Hematopoietic multipotent progenitor cell treated with erythropoietin and hydrocortisone succinate and interleukin-3 and kit ligand, for 8 days (in vitro differentiated cells): ENCODE measurements at places on chromosomes 3 and 15.
A peak's percentile ranks its signal among the peaks of the same experiment; 100 is the strongest.

DNA sequence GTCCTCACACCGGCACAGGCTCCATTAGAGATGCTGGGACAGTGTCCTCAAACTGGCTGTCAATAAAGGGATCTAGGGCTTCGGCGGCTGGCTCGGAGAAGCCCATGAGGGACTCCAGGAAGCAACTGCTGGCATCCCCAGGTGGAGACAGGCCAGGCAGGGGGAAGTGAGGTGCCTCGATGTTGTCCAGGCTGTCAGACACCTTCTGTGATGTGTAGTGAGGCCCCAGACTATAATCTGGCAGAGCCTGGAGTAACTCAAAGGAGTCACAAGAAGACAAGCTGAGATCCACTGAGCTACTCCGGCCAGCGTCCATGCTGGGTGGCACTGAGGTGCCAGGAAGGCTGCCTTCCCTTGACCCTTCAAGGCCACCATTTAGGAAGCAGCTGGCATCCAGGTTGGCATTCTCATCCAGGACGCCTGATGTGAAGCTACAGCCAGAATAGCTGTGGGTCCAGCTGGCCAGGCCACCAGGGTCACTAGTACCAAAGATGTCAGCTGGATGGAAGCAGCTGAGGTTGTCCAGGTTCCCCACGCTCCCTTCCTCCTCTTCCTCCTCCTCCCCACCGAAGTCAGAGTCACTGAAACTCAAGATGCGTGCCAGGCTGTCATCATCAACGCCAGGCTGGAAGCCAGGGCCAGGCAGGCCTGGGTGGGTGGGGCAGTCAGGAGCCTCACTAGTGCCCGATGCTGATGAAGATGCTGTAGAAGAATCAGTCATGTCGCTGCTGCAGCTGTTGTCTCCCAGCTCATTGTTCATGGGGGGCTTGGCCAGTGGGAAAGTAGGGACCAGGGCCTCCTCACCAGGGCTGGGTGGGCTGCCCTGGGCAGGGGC is 10.1 kb downstream of the CSRNP1 start:
- DNase-seq: no peak

DNA sequence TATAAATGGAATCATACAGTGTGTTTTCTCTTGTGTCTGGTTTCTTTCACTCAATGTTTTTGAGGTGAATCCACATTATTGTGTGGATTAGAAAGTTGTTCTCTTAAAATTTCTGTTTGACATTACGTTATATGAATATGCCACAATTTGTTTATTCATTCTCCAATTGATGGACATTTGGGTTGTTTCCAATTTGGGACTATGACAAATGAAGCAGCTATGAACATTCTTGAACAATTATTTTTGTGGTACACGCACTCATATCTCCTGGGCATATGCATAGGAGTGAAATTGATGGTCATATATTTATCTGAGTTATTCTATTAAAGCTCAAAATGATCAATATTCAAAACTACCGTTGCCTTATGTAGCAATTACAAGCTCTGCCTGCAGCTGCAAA is 5.3 kb upstream of the THRB start:
- DNase-seq: no peak

GRCh38 chr15:92780843-92781242 is 119.3 kb upstream of the CHD2 start:
- DNase-seq: no peak

GRCh38 chr3:30123755-30124154 is 482.6 kb upstream of the TGFBR2 start:
- DNase-seq: no peak

- DNase-seq: no peak
Observed at GRCh38 chr3:43365601-43366305, 79.4 kb downstream of the SNRK start.

- peak; percentile 97 for DNase-seq
Observed at GRCh38 chr15:90931828-90932659, at the start of gene HDDC3. Gene HDDC3, minus strand, starts transcription at chr15:90932549. Its CDS starts 9 bp downstream, at chr15:90932540.

GRCh38 chr3:124360563-124360962 is 368.6 kb upstream of the ROPN1 start:
- DNase-seq: no peak

DNA sequence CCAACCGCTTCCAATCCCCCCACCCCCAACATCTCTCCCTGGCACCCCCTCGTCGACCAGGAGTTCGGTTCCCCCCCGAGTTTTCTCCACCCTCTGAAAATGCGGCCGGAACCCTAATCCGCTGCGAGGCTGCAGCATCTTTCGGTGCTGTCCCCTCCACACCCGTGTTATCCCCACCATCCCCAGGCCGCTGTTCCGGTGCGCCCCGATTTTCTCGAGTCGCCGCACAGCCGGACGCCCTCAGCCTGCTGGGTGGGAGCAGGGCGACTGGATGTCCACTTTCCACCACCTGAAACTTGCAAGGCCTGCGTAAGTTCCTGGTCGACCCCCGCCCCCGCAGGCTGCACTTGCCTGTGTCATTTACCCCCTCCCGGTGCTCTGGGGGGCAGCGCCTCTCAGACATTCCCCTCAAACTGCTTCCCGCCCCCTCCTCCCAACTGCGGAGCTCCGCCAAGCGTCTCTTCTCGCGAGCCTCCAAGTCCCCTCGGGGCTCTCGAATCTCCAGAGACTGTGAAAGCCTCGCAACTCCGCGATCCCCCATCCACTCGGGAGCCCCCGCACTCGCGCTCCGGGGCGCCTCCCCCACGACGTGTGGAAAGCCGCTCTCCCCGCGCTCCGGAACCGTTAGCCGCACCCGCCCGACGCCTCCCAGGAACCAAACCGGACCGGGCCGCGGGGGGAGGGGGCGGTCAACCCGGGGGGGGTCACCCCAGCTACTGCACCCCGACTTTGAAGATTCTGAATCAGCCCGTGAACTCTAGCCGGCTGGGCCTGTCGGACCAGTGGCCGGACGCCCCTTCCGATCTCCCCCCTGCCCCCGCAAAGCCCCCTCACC is 566 bp downstream of the ETV5 start:
- no peak for DNase-seq

DNA sequence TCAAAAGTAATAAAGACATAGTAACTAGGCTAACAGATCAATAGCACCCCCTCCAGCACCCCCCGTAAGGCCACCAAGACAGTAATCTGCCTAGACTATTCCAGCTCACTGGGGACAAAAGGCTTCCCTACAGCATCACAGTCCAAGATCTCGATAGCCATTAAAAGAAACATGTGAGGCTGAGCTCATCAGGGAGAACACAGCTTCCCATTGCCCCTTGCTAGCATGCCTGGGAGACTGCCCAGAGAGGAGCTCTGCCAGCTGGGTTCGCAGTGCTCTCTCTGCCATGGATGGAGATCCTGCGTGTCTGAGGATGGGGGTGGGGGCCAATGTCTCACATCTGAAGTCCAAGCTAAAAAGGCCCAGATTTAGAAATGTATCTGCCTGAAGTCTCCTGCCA is 17.8 kb downstream of the LRIG1 start:
- no peak for DNase-seq

GRCh38 chr3:152048831-152049230 is 175.4 kb downstream of the SUCNR1 start:
- DNase-seq: no peak

- peak; percentile 3 for DNase-seq
Observed at GRCh38 chr15:99981191-99981647, 248.0 kb upstream of the LYSMD4 start.

- DNase-seq: no peak
Observed at GRCh38 chr15:99731336-99732123, 1.7 kb downstream of the LYSMD4 start.

DNA sequence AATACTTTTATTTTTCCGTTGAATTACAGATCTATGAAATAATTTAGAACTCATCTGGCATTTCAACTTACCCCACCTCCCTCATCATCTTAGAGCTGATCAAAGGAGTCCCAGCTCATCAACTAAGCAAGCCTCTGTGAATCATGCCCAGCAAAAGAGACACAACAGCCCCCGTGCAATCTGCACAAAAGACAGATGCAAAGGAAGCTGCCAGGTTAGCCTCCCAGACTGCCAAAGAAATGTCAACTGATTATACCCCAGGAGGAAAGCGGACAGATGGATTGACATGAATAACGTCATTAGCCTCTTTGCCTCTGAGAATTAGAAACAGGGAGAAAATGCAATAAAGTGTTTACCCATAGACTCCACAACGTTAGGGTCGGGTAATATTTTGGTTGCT is 75.0 kb downstream of the GABRB3 start:
- DNase-seq: no peak

DNA sequence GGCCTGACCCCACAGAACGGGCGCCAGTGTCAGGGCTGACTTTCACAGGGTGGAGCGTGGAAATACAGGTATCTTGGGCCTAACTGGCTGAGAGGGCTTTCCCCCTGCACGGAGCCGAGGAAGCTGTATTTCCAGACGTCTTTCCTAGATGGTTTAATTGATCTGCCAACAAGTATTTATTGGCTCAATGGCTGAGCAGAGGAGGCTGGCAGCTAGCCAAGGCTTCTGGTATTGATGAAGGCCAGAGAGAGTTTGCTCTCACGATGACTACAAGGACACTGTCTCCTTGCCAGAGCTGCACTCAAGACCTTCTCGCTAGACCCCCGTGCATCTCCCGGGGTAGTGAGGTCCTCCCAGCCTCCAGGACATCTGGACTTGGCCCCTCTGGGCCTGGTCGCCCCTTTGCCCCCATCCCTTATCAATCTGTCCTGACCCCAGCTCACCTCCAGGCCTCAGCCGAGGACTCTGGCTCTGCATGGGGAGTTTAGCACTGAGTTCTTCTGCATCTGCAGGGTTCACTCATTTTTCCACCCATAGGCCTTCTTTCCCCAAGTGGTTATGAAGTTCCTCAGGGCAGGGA is 20.6 kb downstream of the SPSB4 start:
- no peak for DNase-seq

GRCh38 chr15:63987796-63988378 is 58.4 kb downstream of the DAPK2 start:
- DNase-seq: no peak

DNA sequence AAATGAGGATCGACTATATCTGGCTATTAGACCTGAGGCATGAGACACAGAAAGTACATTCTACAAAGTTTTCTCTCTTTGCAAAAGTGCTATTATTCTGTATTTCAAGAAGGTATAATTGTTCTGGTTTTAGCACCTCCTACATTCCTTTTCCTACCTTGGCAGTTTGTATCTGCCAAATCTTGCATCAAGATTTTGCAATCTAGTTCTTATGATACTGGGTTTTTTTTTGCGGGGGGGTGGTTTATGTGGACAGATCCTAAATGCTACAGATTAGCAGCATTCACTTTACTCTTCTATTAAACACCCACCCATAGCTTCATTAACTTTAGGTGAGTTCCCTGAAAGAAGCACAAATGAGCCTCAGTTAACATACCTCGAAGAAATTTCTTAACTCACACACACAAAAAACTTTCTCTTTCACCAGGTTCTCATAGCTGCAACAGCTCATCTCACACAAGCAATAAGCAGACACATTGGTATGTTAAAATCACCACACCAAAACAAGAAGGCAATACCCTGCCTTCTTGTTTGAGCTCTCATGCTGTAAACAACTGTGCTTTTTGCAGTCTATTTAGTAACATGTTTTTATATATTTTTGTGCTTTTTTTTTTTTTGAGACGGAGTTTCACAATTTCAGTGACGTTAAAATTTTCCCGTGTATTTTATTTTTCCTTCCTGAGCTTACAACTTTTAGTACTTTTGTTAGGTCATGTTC is 73.0 kb upstream of the VGLL4 start:
- DNase-seq: no peak

DNA sequence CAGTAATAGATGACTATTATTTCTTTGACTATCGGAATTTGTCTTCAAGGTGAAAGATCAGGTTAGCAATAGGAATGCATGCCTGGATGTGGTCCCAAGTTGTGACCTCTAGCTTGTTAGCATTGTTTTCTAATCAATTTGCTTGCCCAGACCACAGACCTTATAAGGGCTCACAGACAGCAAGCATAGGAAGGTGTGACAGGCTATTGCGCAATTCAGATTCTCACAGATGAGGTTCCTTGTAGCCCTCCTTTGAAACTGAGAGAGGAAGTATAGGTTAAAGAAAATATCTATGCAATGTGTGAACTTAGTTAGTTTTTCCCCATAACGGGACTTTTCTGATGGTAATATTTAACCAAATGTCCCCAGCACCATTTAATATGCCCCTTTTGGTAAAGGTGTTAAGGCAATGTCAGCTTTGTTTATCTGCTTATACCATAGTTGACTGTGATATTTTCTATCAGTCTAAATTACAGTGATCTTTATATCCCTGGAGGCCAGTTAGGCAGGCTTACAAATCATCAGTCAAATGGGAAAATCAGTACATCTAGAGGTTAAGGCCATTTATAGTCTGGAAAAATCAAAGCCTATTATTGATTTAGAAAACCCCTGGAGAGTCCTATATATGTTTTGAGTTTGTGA is 168.1 kb upstream of the MBNL1 start:
- DNase-seq: no peak

DNA sequence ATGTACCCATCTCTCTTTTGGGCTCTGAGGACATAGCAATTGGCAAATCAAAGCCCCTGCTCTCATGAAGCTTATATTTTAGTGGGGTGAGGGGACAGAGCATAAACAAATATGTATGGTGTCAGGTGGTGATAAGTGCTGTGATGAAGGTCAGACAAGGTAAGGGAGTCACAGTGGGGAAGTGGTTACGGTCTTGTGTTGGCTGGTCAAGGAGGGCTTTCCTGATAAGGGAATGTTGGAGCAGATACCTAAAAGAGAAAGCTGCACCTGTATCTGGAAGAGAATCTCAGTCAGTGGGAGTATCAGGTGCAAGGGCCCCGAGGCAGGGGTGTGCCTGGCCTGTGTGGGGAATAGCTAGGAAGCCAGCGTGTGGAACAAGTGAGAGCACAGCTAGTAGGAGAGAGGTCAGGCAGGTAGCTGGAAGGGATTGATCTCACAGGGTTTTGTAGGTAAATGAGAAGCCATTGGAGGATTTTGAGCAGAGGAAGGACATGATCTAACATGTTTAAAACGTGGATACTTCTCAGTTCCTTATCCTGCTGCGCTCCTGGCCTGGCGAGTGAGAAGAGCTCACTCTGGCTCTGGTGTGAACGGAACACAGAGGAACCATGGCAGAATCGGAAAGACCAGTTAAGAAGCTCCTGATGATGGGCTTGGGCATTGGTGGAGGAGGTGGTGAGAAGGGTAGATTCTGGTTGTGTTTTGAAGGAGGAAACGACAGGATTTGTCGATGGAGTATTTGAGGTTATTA is 35.5 kb downstream of the MRAS start:
- DNase-seq: no peak

DNA sequence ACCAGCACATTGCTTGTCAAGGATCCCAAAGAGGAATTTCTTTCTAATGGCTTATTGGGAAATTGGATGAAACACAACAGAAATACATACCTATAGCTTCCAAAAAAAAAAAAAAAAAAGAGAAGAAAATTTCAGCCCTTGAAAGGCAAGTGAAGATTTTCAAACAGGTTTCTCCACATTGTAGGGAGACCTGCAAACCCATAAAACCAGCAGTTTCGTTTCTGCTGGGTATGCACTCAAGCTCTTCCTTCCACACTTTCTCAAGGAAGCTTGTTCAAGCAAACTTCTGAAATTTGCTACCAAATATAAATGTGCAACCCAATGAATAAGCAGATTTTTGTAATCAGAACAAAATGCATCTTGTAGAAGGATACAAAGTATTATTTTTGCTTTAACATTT is 15.9 kb upstream of the SH3BP5 start:
- DNase-seq: no peak

- no peak for DNase-seq
Observed at GRCh38 chr3:150469931-150470740, 62.0 kb downstream of the TSC22D2 start.
